Stimulated activated CD8-positive, alpha-beta memory T cell treated with anti-CD3 and anti-CD28 coated beads, Interleukin-2, amount 100 ng/mL, for 48 hours (primary cell): ENCODE measurements at places on chromosomes 5 and 9.

DNA sequence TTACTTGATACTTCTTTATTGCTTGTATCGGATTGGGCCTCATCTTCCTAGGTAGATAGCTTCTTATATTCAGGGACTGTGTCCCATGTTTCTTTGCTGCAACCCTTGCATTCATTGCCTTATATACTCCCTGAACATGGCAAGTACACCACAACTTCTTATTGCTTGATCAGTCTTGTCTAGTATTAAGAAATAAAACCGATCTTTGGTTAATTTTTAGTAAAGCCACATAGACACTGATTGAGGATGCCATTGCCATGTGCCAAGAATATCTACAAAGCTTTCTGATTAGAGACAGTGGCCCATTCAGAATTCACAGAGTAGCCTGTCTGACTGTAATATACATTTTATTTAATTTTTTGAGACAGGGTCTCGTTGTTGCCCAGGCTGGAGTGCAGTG, 34.7 kb upstream of the ANKRD55 start:
- no peak for DNase-seq

GRCh38 chr5:160420331-160420610, 1.4 kb upstream of the PTTG1 start:
- no peak for DNase-seq

DNA sequence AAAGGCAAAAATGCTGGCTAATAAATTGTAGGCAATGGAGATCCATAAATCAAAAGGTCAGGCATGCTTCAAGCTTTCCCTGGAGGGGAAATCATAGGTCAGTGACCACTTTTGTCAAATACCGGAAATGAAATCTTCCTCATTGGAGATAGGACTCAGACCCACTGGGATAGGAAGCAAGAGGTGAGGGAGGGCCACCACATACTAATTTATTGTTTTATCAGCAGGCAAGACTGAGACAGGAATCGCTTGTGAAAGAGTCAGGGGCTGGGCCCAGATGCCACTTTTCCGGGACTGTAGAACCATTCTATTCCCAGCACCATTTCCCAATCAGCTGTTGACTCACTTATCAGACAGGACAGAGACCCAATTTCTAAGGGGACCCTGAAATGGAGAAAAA, 256.3 kb upstream of the TRIM32 start:
- DNase-seq, result no peak

DNA sequence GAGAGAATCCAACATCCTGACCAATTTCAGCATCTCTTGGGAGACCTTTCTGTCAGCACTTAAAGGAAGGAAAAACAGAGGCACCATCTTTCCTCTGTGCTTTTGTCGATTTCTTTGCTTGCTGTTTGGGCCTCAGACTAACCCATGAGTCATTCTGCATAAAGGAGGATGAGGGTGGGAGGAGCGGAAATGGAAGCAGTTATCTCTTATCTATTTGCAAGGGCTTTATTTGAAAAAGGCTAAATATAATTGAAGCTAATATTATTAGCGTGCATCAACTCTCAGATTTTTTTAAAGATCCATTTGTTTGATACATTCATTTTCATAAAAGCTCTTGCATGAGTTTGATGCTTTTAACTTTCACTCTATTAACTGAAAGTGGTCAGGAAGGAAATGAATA, 72.9 kb downstream of the ZNF622 start:
- no peak for DNase-seq

- no peak for DNase-seq
Observed at GRCh38 chr5:25025831-25026230, 381.1 kb upstream of the CDH10 start.

DNA sequence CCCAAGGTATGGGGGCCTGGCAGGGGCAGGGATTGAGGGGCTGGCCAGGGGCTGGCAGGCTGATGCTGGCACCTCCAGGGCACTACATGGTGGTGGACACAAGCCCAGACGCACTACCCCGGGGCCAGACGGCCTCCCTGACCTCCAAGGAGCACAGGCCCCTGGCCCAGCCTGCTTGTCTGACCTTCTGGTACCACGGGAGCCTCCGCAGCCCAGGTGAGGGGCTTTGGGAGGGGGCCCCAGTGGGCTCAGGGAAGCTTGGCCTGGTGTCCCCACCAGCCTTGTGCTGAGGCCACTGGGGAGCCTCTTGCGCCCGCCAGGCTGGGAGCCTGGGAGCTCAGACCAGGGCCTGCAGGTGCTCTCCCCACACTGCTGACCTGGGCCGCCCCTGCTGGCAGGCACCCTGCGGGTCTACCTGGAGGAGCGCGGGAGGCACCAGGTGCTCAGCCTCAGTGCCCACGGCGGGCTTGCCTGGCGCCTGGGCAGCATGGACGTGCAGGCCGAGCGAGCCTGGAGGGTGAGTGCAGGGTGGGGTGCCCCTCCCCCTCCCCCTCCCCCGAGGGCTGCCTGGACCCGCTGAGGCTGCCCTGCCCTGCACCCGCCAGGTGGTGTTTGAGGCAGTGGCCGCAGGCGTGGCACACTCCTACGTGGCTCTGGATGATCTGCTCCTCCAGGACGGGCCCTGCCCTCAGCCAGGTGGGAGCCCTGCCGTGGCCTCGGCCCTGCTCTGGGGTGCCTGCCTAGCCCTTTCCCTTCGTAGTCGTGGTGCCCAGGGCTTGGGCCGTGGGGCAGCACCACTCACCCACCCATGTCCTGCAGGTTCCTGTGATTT, 5.7 kb downstream of the MAMDC4 start:
- DNase-seq, result no peak

DNA sequence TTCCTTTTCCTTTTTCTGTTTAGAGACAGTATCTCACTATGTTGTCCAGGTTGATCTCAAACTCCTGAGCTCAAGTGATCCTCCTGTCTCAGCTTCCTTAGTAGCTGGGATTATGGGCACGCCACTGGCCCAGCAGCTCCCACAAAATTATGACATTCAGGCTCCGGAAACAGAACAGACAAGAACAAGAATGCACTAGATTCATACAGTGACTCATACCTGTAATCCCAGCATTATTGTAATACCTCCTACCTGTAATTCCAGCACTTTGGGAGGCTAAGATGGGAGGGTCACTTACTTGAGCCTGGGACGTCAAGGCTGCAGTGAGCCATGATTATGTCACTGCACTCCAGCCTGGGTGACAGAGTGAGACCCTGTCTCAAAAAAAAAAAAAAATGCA, 26.7 kb upstream of the B4GALT1 start:
- no peak for DNase-seq

GRCh38 chr5:38124321-38124720, 134.0 kb upstream of the EGFLAM start:
- DNase-seq, result no peak

- no peak for DNase-seq
Observed at GRCh38 chr9:71249729-71250317, 128.4 kb upstream of the TRPM3 start.

- no peak for DNase-seq
Observed at GRCh38 chr5:117135851-117136250, 561.2 kb upstream of the SEMA6A start.

- no peak for DNase-seq
Observed at GRCh38 chr9:118918180-118918579, 451.1 kb downstream of the BRINP1 start.

DNA sequence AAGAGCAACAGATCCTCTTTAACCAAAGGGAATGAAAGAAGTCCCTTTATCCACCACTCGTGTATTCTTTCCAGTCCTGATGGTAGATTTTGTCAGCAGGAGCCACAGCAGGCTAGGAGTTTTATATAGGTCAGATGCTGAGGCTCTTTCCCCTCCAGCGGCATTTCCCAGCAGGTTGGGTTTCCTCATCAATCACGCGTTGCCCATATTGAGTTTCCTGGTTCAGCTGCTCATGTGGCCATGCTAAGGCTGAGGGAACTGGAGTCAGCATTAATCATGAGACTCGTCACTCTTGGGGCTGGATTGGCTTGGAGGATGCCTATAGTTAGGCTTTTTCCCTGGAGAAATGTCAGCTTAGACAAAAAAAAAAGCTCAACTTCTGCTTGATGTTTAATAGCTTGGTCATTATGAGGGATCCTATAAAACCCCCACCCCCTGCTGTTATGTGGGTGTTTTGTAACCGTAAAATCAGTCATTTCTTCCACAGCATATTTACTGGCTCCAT, 193.4 kb upstream of the GAS1 start:
- DNase-seq, result no peak
